ENCODE measurements at places on chromosomes 5 and 9.

- no peak for DNase-seq
Measured at GRCh38 chr5:16864631-16865131, 71.4 kb downstream of the MYO10 start.

DNA sequence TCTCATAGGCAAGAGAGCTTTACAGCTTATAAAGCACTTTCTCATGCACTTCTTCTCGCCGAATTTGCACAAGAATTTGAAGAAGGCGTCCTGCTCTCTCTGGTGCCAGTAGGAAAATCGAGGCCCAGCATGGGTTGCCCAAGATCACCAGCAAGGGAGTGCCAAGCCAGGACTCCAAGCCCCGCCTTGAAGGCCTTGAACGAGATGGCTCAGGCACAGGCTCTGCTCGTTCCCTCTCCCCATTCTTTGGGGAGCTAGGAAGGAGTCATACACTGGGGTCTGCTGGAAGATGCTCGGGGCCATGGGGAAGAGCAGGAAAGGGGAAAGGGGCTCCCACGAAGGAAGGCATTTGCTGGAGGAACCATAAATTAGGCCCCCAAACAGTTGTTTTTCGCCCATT, 46.7 kb downstream of the PAX5 start:
- no peak for DNase-seq

GRCh38 chr5:75710637-75711036, 6.6 kb downstream of the POC5 start:
- no peak for DNase-seq

DNA sequence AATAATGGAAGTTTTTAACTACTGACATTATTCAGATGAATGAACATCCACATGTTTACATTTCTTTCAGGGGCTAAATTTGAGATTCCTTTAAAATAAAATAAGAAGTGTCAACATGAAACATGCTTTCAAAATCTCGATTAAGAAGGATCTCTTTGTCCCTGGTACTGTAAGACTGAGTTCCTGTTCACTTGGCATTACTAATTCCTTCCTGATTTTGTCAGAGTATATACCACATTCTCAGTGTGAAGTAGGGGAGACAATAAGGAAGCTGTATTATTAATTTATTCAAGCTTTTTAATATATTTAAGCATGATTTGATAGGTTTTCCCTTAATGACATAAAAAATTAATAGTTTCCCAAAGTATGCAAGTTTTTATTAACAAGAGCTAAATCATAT, 81.5 kb upstream of the GRHPR start:
- DNase-seq = no peak

DNA sequence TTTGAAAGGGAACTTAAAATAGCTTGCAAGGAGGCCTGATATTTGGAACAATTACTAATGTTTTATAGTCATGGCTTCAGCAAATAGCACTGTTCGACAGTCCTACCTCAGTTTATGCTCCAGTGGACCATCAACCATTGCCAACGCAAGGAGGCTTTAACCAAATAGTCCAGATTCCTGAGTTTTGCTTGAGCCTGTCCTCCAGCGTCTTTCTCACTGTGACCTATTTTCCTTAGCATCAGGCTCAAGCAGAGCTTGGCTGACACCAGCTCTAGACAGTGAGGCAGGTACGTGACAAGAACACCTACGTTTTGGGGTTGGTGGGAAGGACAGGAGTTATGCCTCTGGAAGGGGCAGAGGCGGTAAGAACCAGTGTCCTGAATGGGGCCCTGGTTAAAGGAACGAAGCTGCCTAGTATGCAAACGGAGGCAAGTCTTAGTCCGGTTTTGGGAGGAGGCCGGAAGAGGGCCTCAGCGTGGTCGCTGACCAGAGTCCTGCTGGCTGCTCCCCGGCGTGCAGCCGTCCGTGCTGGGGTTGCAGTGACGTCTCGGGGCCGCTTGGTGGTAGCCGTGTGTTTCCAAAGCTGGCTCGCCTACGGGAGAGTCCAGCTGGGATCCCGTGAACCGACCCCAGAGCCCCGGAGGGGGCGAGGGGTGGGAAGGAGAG, 998 bp upstream of the FGF18 start:
- peak; percentile 51 for DNase-seq

DNA sequence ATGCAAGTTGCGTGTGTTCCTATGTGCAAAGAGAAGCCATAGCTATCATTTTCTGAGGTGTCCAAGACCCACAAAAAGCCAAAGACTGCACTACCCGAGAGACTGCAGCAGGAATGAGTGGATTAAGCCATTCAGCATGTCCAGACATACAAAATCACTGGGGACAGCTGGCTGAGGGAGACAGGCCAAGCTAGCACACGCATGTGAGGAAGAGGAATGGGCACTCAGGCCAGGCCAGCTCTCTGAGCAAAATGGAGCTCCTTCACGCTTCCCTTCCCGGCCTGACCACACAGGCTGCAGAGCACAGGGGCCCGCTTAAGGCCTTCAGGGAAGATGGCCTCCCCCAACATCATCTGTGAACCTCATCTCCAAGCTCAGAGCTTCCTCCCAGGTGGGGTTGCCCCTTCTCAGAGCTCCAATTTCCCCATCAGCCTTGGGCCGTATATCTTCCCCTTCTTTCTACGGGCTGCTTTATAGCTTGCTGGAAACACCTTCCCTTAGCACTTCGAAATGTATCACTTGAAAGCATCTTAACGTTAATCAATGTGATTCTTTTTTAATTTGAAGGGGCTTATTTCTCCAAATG, 8.4 kb downstream of the DCANP1 start:
- no peak for DNase-seq

- DNase-seq = no peak
Measured at GRCh38 chr5:68232277-68232676, 16.7 kb downstream of the PIK3R1 start.

DNA sequence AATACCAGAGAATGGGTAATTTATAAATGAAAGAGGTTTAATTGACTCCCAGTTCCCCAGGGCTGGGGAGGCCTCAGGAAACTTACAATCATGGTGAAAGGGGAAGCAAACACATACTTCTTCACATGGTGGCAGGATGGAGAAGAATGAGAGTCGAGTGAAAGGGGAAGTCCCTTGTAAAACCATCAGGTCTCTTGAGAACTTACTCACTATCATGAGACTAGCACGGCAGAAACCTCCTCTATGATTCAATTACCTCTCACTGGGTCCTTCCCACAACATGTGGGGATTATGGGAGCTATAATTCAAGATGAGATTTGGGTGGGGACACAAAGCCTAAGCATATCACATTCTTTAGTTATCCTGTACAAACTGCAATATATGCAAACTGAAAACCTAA, 609.4 kb downstream of the MTRR start:
- DNase-seq = no peak

GRCh38 chr5:177358370-177358819, 671 bp downstream of the RGS14 start:
- DNase-seq = no peak

- peak; percentile 68 for DNase-seq
Measured at GRCh38 chr5:175444060-175444904, at the start of gene DRD1. DRD1 (minus strand) TSS chr5:175444182; CDS start chr5:175443099, 1,083 bp downstream.

DNA sequence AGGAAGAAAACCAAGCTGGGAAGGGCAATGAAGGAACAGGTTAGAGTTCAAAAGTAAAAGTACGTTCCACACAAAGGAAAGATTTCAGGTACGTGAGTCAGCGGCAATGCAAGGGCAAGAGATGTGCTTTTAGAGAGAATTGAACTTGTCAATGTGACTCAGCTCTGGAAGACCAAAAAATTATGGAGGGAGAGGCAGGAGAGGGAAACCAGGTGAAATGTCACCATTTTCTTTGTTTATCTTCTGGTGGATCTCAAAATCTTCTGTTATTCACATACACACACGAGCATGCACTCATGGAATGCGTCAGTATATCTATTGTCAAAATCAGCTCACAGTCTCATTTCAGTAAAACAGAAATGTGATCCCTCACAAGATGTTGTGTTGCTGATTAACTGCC, 148.8 kb upstream of the RFX3 start:
- DNase-seq = no peak

DNA sequence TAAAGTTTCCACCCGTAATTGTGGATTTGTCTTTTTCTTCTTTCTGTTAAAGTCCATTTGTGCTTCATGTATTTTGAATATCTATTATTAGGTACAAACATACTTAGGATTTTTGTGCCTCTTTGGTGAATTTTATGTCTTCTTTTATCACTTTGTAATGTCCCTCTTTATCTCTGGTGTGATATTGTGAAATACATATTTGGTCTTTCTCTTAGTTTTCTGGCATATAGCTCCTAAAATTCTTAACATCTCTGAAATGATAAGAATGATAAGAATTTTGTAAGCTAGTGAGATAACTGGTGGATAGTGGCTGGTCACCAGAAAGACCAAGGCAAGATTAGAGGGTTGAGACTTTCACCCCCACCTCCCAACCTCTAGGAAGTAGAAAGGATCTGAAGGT, 111.1 kb downstream of the KCTD16 start:
- DNase-seq = no peak

- DNase-seq = peak; percentile 26
Measured at GRCh38 chr5:163504079-163504931, 1.1 kb upstream of the MAT2B start.

DNA sequence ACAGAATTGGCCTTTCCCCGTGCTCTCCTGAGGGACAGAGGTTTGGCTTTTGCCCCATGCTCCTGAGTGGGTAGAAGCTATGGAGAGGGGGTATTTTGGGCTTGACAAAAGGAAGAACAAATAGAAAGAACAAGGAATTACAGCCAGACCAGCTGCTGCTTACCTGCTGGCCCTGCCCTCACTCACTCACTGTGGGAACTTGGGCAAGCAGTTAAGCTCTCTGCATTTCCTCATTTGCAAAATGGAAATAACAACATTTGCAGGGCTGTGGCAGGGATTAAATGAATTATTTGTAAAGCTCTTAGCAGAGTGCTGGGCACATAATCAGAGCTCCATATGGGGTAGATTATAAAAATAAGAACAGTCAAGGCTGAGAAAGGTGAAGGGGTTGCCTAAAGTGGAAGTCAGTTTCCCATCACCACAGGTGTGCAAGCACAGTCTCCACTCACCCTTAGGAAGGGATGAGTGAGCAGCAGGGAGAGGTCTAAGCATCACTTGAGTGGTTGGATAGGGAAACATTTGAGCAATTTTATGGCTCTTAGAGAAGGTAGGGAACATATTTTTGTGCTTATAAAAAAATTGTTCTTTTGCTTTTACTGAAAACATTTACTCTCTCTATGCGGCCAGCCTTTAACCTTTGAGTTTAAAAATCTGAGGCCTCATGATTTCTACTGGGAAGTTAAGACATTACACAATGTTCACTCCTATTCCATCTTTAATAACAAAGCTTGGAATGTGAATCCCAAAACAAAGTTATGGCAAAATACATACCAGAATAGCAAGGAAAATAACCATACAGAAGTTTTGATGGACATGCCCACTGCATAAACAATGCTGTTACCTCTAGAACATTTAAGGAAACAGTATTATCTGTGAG, 42.8 kb upstream of the LHFPL2 start:
- no peak for DNase-seq

- DNase-seq = no peak
Measured at GRCh38 chr9:72315089-72315509, 49.9 kb downstream of the ZFAND5 start.

DNA sequence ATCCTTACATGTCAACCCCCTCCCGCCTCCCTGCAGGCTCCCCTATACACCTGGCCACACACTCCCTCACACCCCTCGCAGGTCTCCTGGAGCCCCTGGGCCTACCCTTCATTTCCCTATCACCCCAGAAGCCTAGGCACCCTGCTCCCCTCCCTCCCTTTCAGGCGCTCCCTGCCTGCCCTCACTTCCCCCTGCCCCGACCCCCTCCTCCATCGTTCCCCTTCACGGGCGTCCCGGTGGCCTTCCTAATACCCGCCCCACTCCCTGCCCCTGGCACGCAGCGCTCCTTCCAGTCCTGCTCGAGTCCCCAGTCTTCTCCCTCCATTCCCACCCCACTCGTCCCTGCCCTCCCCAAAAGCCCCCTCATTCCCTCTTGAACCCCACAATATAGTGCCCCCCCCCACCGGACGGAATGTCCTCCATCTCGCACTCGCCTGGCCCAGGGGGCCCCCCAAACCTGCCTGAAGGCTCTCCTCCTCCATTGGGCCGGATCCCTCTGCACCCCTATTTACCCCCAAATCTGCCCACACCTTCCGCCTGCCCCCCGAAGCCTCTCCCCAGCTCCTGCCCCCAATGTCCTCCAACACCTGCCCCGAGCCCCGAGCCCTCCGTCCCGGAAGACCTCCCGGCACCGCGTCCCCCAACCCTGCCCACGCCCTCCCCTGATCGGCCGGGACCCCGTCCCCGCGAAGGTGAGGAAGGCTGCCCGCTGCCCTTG, 746 bp downstream of the STRBP start:
- peak; percentile 11 for DNase-seq

DNA sequence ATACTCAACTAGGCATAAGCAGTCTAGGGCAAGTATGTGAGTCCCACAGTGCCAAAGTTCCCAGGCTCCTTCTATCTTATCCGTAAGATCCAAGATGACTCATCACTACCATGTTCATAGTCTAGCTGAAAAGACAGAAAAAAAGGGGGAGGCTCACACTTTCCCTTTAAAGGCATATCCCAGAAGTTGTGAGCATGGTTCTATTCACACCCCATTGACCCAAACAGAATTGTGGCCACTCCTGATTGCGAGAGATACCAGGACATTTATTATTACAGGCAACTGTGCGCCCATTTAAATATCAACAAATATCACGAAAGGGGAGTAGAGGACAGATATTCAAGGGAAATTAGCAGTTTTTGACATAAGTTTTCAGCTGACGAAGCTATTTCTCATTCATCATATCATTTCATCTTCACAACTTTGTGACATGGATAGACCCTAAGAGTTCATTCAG, 8.1 kb upstream of the PFDN1 start:
- no peak for DNase-seq

- no peak for DNase-seq
Measured at GRCh38 chr9:81526587-81526986, 162.8 kb downstream of the TLE1 start.

- DNase-seq = no peak
Measured at GRCh38 chr9:113692256-113692655, 183.9 kb upstream of the ZNF618 start.

- no peak for DNase-seq
Measured at GRCh38 chr9:26358836-26359235, 533.8 kb downstream of the CAAP1 start.

GRCh38 chr9:76655121-76655541, 109.1 kb upstream of the PCA3 start:
- no peak for DNase-seq

- DNase-seq = no peak
Measured at GRCh38 chr9:114820776-114821501, 15.1 kb upstream of the TNFSF15 start.

DNA sequence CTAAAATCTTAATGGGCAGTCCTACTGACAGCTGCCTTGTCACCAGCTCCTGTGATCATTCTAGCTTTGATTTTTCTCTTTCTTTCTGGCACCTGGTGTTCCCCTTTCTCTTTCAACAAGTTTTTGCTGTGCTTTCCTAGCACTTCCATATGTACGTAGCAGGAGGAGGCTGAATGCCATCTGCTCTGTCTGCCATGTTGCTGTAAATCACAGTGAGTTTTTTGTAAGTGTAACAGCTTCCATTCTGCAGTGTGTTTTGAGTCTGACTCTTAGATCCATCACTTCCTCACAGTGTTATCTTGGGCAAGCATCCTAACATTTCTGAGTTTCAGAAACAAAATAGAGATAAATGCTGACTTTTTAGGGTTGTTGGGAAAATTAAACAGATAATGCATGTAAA, 247.9 kb downstream of the DOCK8 start:
- no peak for DNase-seq
